ENCODE measurements at places on chromosomes 6 and 20.

DNA sequence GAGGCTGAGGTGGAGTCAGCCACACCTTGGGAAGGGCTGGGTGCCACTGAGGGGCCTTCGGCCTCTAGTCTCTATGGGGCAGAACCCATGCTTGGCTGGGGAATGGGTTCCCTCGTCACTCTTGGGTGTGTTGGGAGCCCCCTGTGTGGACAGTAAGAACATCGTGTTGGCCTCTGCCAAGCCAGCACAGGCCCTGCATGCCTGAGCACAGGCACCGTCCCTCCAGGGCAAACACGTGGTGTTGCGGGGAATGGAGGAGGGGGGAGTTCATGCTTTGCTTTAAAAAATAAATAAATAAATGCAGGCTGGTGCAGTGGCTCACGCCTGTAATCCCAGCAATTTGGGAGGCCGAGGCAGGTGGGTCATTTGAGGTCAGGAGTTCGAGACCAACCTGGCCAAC is 63.0 kb downstream of the EZR start:
- no peaks in the 10 kb centered on the region for H3K27me3 ChIP-seq
- no peak for DNase-seq
- H3K4me1 ChIP-seq, result peaks cover 9% of the 10 kb centered on the region
- no peaks in the 10 kb centered on the region for H3K36me3 ChIP-seq
- H3K27ac ChIP-seq, result peak overlapping the region; percentile 56
- H3K4me3 ChIP-seq, result peak overlapping the region; percentile 63

GRCh38 chr20:25025091-25025861 is 32.7 kb downstream of the ACSS1 start:
- no peaks in the 10 kb centered on the region for H3K27me3 ChIP-seq
- H3K4me1 ChIP-seq, result peaks cover 42% of the 10 kb centered on the region
- peaks cover 14% of the 10 kb centered on the region for H3K36me3 ChIP-seq
- no peak overlapping the region for H3K27ac ChIP-seq
- no peak overlapping the region for H3K4me3 ChIP-seq
- DNase-seq, result no peak

GRCh38 chr20:48613926-48614325 is 213.9 kb downstream of the PREX1 start:
- no peak overlapping the region for H3K27ac ChIP-seq
- DNase-seq, result no peak
- no peaks in the 10 kb centered on the region for H3K36me3 ChIP-seq
- peaks cover 29% of the 10 kb centered on the region for H3K27me3 ChIP-seq
- no peak overlapping the region for H3K4me3 ChIP-seq

DNA sequence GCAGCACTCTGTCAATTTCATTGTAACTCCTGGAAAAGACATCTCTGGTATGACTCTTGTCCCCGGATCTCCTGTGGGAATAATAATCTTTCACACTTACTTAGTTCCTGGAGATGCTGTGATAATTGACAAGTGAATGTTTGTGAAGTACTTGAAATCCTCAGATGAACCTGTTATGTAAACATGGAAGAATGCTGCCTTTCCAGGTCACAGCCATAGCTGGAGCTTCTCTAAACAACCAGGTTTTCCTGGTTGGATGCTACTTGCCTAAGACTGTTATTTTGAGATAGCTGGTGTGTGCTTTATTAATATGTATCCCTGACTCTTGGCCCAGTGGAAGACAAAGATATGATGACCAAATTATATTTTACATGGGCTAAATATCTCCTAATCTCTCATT is 228.6 kb downstream of the KCNQ5 start:
- no peak for DNase-seq
- no peaks in the 10 kb centered on the region for H3K27me3 ChIP-seq
- no peaks in the 10 kb centered on the region for H3K36me3 ChIP-seq
- no peak overlapping the region for H3K4me3 ChIP-seq
- H3K27ac ChIP-seq, result no peak overlapping the region

All from naive B cell (primary cell).